ENCODE measurements at places on chromosomes 6 and 20.

- no peak for DNase-seq
Measured at GRCh38 chr6:29667158-29667557, 10.3 kb downstream of the MOG start.

- DNase-seq: no peak
Measured at GRCh38 chr6:35473850-35474130, 5.6 kb downstream of the RPL10A start.

DNA sequence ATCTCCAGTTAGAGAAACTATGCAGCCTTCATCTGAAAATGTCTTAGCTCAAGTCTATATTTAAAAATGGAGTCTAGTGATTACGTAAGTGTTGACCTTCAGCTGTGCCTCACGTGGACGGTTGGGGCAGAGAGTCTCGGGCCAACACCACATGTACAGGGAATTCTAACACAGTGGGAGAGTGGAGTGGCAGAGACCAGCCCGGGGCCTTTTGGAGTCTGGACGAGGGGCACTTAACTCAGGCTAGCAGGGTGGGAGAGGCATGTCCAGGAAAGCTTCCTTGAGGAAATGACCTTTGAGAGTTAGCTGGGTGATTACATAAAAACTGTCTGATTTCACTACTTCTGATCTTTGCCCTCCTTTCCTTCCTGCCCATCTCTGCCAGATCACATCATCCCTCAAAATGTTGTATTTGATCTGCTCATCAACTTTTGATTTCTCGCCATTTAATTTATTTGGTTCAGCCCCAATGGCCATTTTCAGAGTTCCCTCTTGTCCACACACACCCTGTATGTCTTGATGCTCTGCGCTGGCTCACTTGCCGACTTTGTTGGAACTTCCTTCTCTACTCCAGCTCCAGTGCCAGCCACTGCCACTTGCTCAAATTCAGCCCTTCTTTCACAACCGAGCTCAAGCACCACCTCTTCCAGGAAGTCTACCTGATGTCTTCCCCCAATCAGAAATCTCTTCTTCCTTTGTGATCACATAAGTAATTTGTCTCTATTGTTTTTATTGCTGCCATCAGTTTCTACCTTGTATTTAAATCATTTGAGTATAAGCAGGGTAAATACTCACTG, 2.6 kb downstream of the ARMC2 start:
- DNase-seq: no peak

DNA sequence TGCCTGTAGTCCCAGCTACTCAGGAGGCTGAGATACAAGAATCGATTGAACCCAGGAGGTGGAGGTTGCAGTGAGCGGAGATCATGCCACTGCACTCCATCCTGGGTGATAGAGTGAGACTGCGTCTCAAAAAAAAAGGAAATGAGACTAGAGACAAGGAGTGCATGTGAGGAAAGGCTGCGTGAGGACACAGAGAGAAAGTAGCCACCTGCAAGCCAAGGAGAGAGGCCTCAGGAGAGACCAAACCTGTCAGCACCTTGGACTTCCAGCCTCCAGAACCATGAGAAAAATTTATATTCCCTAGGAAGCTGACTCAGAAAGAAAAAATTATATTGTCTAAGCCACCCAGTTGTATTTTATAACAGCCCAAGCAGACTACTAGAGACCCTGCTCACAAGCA, 7.4 kb upstream of the BEND3 start:
- no peak for DNase-seq

DNA sequence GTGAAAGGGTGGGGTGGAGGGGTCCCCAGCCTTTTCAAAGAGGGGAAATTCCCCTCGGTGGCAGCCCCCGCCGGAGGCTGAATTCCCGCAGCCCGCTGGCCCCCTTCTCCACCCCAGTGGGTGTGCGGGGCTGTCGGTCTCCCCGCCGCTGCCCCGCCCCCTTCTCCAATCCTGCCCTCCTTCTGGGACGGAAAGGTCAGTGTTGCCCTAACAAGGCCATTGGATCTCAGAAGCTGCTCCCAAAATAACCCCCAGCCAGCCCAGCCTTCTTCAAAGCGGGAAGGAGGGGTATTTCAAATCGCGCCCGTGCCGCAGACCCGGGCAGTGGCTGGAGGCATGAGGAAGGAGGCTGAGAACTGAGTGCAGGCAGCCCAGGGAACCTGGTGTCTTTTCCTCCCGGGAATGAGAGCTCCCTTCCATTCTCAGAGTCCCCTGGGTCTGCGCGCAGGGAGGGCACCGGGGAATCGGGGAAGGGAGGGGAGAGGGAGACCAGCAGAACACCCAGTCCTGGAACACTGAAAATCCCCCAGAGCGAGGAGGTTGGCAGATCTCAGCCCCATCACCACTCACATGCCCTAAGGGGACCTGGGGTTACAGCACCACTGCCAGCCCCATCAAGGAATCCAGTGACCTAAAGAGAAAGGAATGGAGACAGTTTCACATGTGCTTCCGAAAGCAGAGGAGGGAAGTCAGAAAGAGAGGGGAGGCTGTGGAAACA, at the start of gene JPH2:
JPH2 (minus strand) TSS at position 135 of the 718 bp plus-strand sequence. CDS start 483 bp downstream, outside the sequence.
- DNase-seq: peak; percentile 33

GRCh38 chr6:140346428-140346827, 972.0 kb upstream of the CITED2 start:
- DNase-seq: no peak

GRCh38 chr20:7272512-7272911, 505.0 kb downstream of the BMP2 start:
- no peak for DNase-seq

- peak; percentile 2 for DNase-seq
Measured at GRCh38 chr6:35073766-35074471, 67.2 kb downstream of the TCP11 start.

- no peak for DNase-seq
Measured at GRCh38 chr6:106757267-106757666, 127.9 kb downstream of the QRSL1 start.

DNA sequence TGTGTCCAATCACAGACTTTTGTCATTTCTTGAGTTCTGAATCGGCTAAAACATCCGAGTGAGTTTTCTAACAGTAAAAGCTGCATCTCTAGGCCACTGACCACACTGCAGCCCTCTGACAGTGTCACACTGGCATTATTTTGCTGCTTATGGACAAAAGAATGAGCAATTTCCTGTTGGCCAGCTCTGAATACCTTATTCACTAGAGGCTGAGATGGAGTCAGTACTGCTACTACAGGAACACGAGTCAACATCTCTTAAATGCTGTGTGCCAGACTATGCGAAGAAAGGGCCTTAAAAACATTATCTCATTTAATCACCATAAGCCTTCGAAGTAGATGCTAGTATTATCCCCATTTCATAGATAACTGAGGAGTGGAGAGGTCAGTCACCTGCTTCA, 42.5 kb upstream of the IPCEF1 start:
- no peak for DNase-seq

- DNase-seq: no peak
Measured at GRCh38 chr6:133899556-133899955, 10.6 kb downstream of the TCF21 start.

- no peak for DNase-seq
Measured at GRCh38 chr6:123380257-123380656, 256.5 kb downstream of the TRDN start.

- no peak for DNase-seq
Measured at GRCh38 chr6:15776458-15776980, 113.7 kb upstream of the DTNBP1 start.

DNA sequence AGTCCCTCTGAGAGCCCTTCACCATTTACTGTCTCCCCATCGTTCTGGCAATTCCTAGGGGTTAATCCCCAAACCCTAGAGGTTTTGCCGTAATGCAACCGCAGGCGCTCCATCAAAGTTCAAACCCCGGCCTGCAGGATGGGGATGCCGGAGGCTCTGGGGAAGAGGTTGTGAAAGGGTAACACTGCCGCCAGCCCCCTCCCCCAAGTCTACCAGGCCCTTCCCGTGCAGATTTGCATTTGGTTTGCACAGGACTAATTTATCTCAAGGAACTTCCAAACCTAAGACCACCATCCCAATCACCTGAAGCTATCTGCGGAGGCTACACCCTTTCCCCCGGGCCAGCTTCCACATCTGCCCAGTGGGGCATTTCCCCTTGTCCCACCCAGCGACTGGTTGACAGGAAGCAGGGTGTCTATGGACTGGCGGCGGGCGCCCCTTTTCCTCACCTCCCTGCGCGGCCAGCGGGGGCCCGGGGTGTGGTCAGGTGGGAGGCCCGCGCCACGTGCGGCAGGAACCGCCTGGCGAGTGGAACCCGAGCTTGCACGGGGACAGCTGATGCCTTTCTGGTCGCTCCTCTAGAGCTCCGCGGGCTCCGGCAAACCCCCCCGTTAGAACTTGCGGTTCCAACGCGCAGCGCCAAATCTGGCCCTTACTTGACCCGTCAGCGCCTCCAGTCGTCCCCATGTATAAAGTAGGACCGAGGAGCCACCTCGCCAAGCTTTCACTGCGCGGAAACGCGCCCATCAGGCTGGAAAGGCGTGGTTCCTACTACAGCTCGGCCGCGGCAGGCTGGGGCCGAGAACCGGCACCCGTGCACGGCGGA, 9.4 kb upstream of the SLC4A11 start:
- DNase-seq: peak; percentile 57

DNA sequence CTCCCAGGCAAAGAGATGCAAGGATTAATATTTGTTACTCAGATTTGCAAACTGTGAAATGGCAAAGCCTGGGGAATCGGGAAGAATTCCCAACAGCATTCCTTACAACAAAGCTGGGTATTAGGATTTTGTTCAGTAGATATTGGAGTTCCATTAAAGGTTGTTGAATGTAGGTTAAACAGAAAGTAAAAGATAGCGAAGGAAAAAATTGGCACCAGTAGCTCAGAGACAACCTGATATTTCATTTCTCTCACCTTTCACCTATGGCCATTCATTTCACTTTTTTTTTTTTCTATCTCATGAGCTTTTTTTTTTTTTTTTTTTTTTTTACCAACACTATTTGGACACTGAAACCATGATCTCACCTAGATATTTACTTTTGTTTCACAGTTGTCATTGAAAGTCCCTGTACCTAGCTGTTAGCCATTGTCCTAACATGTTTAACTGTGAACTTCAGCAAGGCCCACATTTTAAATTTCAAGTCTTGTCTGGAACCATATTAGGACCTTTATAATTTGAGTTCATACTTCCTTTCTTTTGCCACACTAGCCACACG, 552.5 kb downstream of the HAO1 start:
- no peak for DNase-seq

- no peak for DNase-seq
Measured at GRCh38 chr6:21496706-21497105, 96.8 kb upstream of the SOX4 start.

Measured in glutamatergic neuron (in vitro differentiated cells).